Heart right ventricle (tissue), 16 donors: ENCODE measurements at places on chromosomes 7 and 10. TPM values are rescaled to one million over a fixed set of nuclear protein-coding genes. Genes with fewer than 3 reads are reported as not detected.

DNA sequence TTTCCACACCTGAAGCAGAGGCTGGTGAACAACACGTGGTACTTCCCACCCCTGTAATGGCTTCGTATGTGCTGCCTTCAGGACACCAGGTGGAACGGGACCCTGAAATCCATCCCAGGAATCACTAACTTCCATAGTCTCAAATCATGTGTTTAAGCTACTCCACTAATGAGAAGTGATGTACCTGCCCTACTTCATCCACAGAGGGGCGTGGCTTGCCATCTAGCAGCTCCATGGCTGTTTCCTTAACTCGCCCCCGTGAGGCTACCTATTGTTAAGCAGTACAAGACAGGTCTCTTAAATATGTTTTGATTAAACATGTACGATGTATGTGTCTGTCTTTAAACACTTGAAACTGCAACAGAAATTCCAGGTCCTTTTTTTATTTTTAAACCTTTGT lies 31.8 kb downstream of the ARL3 start:
- H3K4me1 ChIP-seq: peaks cover 20% of the 10 kb centered on the region
- no peak for DNase-seq
- no peaks in the 10 kb centered on the region for H3K36me3 ChIP-seq

- no peak overlapping the region for H3K27ac ChIP-seq
- DNase-seq: no peak
- no peak overlapping the region for H3K4me3 ChIP-seq
- H3K36me3 ChIP-seq: no peaks in the 10 kb centered on the region
- H3K27me3 ChIP-seq: no peaks in the 10 kb centered on the region
Observed at GRCh38 chr10:43314626-43315495, 48.0 kb upstream of the RASGEF1A start.

GRCh38 chr10:104449391-104449790 lies 95.8 kb downstream of the CFAP58 start:
- no peaks in the 10 kb centered on the region for H3K36me3 ChIP-seq
- no peaks in the 10 kb centered on the region for H3K4me1 ChIP-seq

GRCh38 chr10:88413412-88413811 lies 169.7 kb downstream of the RNLS start:
- H3K4me3 ChIP-seq: no peak overlapping the region
- no peak for DNase-seq
- H3K27me3 ChIP-seq: no peaks in the 10 kb centered on the region
- H3K4me1 ChIP-seq: peaks cover 14% of the 10 kb centered on the region
- no peaks in the 10 kb centered on the region for H3K36me3 ChIP-seq
- no peak overlapping the region for H3K27ac ChIP-seq

GRCh38 chr10:129769381-129770116 lies 194.5 kb downstream of the EBF3 start:
- H3K27me3 ChIP-seq: no peaks in the 10 kb centered on the region
- no peak overlapping the region for H3K4me3 ChIP-seq
- no peaks in the 10 kb centered on the region for H3K36me3 ChIP-seq
- no peaks in the 10 kb centered on the region for H3K4me1 ChIP-seq
- no peak overlapping the region for H3K27ac ChIP-seq
- DNase-seq: no peak

DNA sequence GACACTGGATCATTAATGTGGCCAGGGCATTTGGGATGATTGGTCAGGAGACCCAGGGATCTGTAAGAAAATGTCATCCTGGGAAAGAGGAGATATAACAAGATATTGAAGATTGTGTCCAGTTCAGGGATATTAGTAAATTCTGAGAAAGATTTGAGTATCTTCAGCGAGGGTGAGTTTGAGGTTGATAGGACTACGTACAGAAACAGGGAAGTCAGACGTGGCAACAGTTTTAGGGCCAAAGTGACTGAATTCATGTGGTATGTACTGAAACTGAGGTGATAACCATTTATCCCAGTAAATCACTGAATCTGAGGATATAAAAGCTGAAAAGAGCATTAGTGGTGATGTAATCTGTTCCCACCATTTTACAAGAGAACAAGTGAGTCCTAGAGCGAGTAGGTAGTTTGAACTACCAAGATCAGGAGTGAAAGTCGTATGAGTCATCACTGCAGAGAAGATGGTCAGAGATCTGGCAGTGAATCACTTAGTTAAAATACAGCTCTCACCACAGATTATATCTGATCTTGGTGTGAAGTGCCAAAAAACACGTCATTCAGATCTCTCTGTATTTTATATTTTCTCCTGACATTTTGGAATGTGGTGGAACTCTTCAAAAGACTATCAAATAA lies 220.5 kb downstream of the CDK14 start:
- no peak overlapping the region for H3K4me3 ChIP-seq
- DNase-seq: no peak
- H3K27me3 ChIP-seq: no peaks in the 10 kb centered on the region
- H3K36me3 ChIP-seq: no peaks in the 10 kb centered on the region
- no peaks in the 10 kb centered on the region for H3K4me1 ChIP-seq
- no peak overlapping the region for H3K27ac ChIP-seq

DNA sequence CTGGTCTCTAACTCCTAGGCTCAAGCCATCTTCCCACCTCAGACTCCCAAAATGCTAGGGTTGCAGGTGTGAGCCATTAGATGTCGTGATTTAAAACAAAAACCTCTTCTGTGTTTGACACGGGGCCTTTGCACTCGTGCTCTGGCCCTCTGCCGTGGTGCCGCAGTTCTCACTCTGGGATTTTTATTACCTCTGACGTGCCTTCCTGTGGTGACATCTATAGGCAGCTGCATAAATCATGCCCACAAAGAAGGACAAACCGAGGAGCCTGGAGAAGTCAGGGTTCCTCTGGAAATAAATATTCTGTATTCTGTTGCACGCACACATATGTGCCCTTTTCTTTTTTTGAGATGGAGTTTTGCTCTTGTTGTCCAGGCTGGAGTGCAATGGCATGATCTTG lies 25.9 kb upstream of the OCM start:
- H3K36me3 ChIP-seq: no peaks in the 10 kb centered on the region
- H3K27me3 ChIP-seq: peaks cover 5% of the 10 kb centered on the region
- H3K4me1 ChIP-seq: no peaks in the 10 kb centered on the region
- DNase-seq: no peak

DNA sequence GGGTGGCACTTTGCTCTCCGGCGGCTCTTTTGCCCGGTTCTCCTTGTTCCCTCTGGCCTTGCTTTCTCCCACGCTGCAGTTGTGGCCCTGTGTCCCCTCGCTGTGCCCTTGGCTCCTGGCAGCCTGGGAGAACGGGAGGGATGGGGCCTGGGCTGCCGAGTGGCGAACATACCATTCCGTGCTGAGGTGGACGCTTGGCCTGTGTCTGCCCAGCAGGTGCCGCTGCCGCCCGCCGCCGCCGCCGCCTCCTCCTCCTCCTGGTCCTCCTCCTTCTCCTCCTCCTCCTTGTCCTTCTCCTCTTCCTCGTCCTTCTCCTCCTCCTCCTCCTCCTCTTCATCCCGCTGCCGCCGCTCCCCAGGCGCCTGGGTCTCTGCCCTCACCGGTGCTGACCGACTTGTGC lies 36.0 kb downstream of the AGAP3 start:
- no peak overlapping the region for H3K27ac ChIP-seq
- peaks cover 10% of the 10 kb centered on the region for H3K4me1 ChIP-seq
- H3K4me3 ChIP-seq: no peak overlapping the region
- no peaks in the 10 kb centered on the region for H3K27me3 ChIP-seq
- peaks cover 51% of the 10 kb centered on the region for H3K36me3 ChIP-seq
- DNase-seq: no peak

- H3K27me3 ChIP-seq: no peaks in the 10 kb centered on the region
- H3K36me3 ChIP-seq: no peaks in the 10 kb centered on the region
Observed at GRCh38 chr10:51654918-51655317, 44.5 kb downstream of the CSTF2T start.

- no peak for DNase-seq
- H3K4me3 ChIP-seq: no peak overlapping the region
- H3K27me3 ChIP-seq: no peaks in the 10 kb centered on the region
- H3K36me3 ChIP-seq: no peaks in the 10 kb centered on the region
- no peak overlapping the region for H3K27ac ChIP-seq
- H3K4me1 ChIP-seq: no peaks in the 10 kb centered on the region
Observed at GRCh38 chr10:66805612-66806011, 120.2 kb upstream of the LRRTM3 start.

- H3K4me3 ChIP-seq: no peak overlapping the region
- H3K27ac ChIP-seq: no peak overlapping the region
- no peaks in the 10 kb centered on the region for H3K27me3 ChIP-seq
- DNase-seq: no peak
- H3K36me3 ChIP-seq: no peaks in the 10 kb centered on the region
- H3K4me1 ChIP-seq: no peaks in the 10 kb centered on the region
Observed at GRCh38 chr7:47602272-47603004, 20.5 kb upstream of the TNS3 start.

DNA sequence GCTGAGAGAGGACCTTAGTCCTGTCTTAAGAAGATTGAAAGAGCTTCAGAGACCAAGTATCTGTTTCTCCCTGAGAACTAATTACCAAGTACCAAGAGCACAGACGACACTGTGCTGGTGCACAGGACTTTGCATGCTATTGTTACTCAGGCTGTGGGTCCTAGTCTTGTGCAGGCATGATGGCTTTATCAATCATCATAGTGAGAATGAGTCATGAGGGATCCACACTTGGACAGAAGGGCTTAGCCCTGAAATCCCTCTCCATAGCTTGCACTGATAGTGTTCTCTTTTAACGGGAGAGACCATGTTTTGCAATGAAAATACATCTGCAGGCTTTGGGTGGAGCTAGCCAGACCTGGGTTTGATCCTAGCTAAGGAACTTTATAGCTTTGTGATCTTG lies 93.3 kb downstream of the SORCS3 start:
- no peaks in the 10 kb centered on the region for H3K36me3 ChIP-seq
- H3K27ac ChIP-seq: no peak overlapping the region
- H3K4me1 ChIP-seq: no peaks in the 10 kb centered on the region

DNA sequence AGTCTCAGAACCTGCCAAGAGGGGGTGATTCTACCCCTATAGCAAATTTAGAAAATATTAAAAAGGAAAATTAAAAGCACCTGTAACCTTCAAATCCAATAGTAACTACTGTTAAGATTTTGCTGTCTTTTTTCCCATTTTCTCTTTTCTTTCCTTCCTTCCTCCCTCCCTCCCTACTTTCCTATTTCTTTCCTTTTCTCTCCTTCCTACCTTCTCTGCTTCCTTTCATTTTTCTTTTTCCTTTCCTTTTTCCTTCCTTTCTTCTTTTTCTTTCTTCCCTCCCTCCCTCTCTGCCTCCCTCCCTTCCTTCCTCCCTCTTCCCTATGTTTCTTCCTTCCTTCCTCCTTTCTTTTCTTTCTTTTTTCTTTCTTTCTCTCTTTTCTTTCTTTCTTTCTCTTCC lies 120.2 kb upstream of the KCTD7 start:
- H3K27ac ChIP-seq: no peak overlapping the region
- DNase-seq: no peak
- H3K4me3 ChIP-seq: no peak overlapping the region
- H3K36me3 ChIP-seq: no peaks in the 10 kb centered on the region

DNA sequence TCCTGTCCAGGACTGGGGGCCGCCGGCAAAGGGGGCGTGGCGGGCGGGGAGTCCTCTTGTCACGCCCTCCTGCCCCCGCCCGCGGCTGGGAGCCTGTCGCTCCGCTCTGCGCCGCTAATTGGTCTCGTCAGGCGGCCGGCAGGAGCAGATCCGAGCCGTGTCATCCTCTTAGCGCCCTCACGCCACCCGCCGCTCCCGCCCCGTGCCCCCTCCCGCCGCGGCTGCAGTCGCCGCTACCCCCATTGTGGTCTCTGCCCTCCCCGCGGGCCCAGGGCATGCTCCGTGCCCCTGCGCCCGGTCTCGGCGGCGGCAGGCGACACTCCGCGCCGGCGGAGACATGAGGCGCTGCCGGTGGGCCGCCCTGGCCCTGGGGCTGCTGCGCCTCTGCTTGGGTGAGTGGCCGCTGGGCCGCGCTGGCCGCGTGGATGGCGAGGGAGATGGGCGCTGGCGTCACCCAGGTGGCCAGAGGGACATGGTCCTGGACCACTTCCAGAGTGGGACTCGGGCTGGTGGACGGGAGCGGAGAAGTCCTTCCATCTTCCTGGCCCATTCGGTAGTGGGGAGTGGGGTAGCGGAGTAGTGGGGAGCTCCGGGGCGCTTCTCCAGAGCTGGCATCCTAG lies at the start of gene CDHR1:
Gene CDHR1 (plus strand): TSS at position 114 of the 620 bp plus-strand sequence. CDS start 224 bp downstream, at position 338.
- peak within 1 kb of the TSS; percentile 35 for H3K4me3 ChIP-seq
- H3K27ac ChIP-seq: no peak within 1 kb of the TSS
- DNase-seq: peak; percentile 17
- peaks cover 51% of the 10 kb centered on the region for H3K27me3 ChIP-seq
- H3K36me3 ChIP-seq: no peaks in the 10 kb centered on the region

DNA sequence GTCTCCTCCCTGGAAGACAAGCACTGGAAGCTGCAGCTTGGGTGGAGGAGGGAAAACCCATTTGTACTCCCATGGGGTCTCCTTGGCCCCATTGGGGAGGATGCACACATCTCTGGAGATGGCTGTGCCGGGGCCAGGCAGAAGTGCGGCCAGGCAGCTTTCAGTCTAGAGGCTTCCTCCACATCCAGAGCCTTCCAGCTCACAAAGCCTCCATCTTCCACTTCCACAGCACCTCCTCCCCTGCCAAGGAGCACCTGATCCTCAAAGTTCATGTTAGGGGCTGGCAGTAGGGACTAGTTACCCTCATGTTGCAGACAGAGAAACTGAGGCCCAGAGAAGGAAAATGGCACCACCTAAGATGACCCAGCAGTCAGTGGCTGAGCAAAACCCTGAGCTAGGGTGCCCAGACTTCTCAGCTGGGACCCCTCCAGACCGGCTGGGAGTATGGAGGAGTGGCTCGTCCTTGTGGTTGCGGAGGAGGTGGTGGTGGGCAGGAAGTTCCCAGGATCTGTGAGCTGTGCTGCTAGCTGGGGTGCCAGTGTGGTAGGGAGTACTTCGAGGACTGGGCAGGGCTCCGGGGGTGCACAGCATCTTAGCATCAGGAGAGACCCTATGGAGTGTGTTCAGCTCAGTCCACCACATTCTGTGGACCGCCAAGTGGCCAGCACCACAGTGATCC lies 44.2 kb downstream of the ADCYAP1R1 start:
- H3K4me3 ChIP-seq: no peak overlapping the region
- no peaks in the 10 kb centered on the region for H3K27me3 ChIP-seq
- H3K27ac ChIP-seq: no peak overlapping the region
- no peak for DNase-seq
- no peaks in the 10 kb centered on the region for H3K4me1 ChIP-seq

- no peak for DNase-seq
- H3K4me1 ChIP-seq: no peaks in the 10 kb centered on the region
- no peak overlapping the region for H3K27ac ChIP-seq
- no peak overlapping the region for H3K4me3 ChIP-seq
Observed at GRCh38 chr10:23200997-23201652, 9.0 kb downstream of the PTF1A start.

- no peak overlapping the region for H3K27ac ChIP-seq
- H3K27me3 ChIP-seq: no peaks in the 10 kb centered on the region
- no peaks in the 10 kb centered on the region for H3K4me1 ChIP-seq
- no peaks in the 10 kb centered on the region for H3K36me3 ChIP-seq
Observed at GRCh38 chr7:47836503-47837202, 111.6 kb downstream of the PKD1L1 start.

The SLC26A4 gene
- total RNA-seq: 0.80 TPM

The DMBT1 gene
- total RNA-seq: 0.18 TPM

The H2BK1 gene
- not detected for total RNA-seq

The CLDN3 gene
- total RNA-seq: not detected

The CALCR gene
- not detected for total RNA-seq

The NPSR1 gene
- not detected for total RNA-seq
